GM18507 (cell line): ENCODE measurements at places on chromosomes 3 and 15.

- DNase-seq: no peak
These were observed 127.9 kb downstream of the MITF start for GRCh38 chr3:69866988-69867720.

GRCh38 chr3:24687671-24688070 is 193.0 kb upstream of the THRB start:
- no peak for DNase-seq

DNA sequence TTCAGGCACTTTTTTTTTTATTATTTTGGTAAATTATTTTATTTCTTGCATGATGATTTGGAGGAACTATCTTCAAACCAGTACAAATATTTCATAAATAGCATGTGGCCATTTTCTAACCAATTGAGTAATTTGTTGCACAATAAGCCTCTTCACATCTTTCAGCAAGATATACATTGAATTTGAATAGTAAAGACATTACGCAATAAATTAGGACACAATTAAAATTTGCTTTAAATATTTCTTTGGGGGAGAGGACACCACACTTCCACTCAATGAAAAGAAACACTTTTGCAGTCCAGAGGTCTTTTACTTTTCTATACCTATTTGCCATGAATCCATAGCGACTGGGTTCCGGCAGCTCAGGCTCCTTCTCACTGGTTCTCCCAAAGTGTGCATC is 762.6 kb upstream of the GOLIM4 start:
- no peak for DNase-seq

DNA sequence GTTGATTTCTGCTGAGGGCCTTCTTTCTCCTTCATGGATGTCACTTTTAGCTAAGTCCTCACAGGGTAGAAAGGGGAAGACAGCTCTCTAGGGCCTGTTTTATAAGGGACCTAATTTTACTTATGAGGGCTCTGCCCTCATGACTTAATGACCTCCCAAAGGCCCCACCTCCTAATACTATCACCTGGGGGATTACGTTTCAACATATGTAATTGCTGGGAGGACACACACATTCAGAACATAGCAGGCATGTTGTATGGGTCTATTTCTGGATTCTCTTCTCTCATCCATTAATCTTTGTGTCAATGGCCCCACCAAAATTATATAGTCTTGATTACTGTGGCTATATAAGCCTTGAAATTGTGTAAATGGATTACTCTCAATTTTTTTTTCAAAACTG is 255.0 kb downstream of the CLSTN2 start:
- no peak for DNase-seq

DNA sequence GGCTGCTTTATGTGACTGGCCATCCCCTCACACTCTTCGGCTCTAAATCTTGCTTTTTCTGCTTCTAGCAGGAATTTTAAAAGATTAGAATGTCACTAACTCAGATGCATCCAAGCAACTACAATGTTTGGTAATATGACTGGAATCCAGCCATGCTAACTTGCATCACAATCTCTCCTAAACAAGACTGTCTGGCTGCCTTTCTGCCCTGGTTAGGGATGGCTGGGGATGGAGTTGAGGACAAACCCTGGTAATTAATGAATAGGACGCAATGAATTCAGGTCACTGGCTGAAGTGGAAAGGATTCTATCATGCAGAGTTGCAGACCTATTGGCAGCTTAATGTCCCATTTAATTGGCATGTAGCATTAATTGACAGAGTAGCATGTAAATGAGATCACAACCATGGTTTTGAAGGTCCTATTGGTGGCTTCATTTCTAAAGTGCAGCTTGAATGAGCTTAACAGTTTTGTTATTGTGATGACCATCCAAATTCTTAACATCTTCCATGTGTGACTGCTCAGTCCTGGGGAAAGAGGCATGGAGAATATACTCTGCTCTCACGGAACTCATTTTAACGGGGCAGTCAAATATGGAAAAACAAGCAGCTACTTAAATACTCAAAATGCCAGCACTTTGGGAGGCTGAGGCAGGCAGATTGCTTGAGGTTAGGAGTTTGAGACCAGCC is 21.7 kb downstream of the NMNAT3 start:
- DNase-seq: no peak

DNA sequence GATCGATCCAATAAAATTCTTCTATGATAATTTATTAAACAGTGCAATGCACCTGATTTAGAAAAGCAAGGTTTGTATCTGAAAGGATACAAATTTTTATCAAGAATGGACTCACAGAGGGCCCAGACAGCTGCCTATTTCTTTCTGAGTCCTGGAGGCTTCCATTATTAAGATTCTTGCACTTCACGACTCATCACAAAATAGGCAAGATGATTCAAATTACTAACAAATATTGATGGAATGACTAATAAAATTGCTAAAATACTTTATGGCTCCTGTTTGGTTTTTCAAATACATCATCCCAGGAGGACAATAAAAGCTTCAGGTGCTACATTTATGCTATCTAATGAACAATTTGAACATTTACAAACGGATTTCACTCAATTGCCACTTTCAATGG is 483.0 kb upstream of the AGTR1 start:
- no peak for DNase-seq

DNA sequence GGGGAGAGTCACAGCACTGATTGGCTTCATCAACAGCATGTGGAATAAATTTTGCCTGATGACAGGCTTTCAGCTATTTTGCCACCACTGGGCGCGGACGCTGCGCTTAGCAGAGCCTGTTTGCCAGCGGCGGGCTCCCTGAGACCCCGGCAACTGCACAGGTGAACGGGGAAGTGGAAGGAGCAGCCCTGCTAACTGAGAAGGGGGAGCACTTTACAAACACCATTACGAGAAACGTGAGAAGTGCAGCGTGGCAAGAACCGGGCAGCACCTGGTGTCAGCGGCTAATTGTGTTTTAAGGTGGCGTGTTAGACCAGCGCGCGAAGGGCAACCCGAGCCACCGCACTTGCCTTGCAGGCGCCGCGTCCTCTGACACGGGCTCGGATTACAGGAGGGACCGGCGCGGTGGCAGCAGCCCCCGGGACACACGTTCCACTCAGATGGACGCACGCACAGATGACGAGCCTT is 307.8 kb upstream of the ARRDC4 start:
- DNase-seq: no peak

DNA sequence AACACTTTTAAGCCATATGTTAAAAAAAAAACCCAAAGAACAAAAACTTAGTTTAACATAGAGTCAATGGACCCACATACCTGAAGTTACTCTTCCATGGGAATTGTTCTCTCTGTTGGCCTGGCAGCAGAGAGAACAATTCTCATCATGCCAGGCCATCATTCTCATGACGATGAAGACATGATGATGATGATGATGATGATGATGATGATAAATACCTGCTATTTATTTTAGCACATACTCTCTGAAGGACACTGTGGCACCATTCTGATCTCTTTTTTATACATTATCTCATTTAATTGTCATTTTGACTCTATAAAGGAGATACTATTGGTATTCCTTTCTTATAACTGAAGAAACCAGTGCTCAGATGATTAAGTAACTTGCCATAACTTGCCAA is 366.9 kb downstream of the MFSD1 start:
- DNase-seq: no peak

GRCh38 chr3:45841420-45841756 is 531 bp downstream of the LZTFL1 start:
- DNase-seq: no peak

GRCh38 chr3:151434151-151434890 is 26.5 kb downstream of the IGSF10 start:
- DNase-seq: no peak

DNA sequence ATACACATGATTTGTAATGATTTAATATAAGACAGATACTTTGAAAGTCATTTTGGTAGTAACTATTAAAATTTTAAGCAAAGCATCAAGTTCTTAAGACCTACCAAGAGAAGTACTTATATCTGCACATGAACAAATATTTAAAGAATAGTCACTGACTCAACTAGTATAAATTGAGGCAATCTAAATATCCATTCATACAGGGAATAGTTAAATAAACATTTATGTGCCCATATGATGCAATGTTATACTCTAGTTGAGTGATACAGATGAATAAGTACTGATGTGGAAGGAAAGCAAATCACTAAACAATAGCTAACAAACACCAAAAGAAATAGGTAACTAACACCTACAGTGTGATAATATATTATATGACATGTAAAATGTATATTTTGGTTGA is 527.7 kb downstream of the EPHA3 start:
- no peak for DNase-seq

DNA sequence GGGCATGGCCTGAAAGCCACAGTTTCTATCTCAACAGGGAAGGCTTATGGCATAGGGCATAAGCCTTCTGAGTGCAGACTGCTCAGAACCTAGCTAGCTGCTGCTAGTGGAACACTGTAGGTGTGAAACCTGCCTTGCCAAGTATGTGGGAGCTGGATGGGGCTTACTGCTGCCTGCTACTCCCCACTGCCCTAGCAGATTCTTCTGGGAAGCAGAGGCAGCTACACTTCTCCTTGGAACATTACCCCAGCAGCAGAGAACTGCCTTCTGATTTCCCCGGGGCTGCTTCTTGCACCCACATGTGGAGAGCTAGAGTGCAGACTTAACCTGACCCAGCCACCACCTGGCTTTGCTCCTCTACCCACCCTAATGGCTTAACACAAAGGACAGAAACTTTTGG is 215.7 kb downstream of the POLQ start:
- DNase-seq: no peak

DNA sequence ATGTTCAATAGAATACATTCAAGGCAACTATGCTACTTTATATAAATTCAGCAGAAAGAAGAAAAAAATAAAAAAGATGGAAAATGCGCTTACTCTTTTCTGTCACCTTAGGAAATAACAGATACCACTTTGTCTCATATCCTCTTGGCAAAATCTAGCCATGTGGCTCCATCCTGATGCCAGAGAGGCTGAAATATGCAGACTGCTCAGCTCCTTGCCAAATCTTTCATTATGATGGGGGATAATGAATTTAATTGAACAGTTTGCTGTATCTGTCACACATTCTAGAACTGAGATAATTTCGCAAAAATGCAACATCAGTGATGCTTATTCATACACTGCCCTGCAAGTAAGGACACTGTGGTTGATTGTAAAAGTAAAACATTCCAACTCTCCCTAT is 1081.5 kb downstream of the PLOD2 start:
- no peak for DNase-seq

GRCh38 chr15:50163719-50164410 is 18.1 kb upstream of the SLC27A2 start:
- no peak for DNase-seq

DNA sequence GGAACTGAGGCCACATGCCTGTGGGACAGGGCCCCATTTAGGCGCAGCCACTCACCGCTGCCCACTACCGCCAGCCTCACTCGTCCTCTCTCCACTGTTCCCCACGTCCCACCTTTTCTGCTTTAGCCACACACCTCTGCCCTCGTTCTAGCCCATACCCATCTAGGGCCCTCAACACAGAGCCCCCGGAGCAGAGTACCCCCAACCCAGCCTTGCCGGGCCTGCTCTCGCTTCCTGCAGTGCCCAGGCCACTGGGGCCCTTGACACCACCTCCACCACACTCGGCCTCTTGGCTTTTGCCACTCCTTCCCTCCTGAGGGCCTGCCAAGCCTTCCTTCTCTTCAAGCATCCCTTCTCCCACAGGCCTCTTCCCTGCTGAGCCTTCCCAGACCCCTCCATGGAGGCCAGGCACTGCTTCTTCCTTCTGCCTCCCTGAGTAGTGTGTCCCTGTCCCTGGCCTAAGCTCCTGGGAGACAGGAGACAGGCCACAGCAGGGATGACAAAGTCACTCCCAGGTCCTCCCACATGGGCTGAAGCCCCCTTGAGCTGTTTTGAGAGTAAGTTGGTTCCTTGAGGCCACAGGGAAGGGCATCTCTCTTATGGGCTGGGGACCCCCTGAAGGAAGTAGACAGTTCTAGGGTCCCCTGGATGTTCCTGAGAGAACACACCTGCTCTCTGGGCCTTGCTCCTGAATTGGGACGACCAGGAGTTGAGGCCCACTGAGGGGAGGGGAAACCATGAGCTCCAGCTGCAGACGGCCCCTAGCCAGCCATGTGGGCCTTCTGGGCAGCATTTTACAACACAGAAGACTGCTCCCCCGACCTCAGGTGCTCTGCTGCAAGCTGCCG is 4.4 kb downstream of the PRSS50 start:
- no peak for DNase-seq
